Muscle of back (tissue), 13 donors: ENCODE measurements at places on chromosomes 3 and 15. TPM values are rescaled to one million over a fixed set of nuclear protein-coding genes. Genes with fewer than 3 reads are reported as not detected.

GRCh38 chr3:177410730-177411129, 213.4 kb upstream of the TBL1XR1 start:
- no peak for DNase-seq

DNA sequence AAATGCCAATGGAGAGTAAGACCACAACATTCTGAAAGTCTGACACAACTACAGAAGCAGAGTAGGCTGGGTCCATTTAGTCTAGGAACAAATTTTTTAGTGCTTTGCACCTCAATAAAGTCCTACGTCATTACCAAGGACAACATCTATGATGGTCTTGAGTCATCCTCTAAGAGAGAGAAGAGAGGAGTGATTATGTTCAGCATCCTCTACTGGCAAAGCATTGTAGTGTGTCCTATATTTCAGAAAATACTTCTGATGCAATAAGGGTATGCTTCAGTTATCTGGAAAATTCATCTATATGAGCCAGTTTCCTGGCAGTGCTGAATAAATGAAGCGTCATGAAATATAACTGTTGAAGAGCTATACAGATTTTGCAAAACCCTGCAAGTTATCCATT, 95.6 kb downstream of the P2RY1 start:
- no peak for DNase-seq

DNA sequence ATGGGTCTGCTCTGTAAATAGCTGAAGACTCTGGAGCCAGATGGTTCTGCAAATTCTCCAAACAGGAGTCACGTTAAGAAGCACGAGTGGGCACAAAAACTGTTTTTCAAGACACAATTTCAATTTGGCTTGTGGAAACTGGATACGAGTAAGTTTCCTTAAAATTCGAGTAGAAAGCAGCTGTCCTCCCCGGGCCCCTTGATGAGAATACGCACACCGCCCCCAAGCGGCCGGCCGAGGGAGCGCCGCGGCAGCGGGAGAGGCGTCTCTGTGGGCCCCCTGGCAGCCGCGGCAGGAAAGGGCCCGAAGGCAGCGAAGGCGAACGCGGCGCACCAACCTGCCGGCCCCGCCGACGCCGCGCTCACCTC, 778 bp upstream of the THBS1 start:
- peak; percentile 98 for DNase-seq

- no peak for DNase-seq
Measured at GRCh38 chr3:30233913-30234646, 372.3 kb upstream of the TGFBR2 start.

GRCh38 chr3:62968128-62968527, 92.9 kb upstream of the CADPS start:
- no peak for DNase-seq

GRCh38 chr3:129101370-129102138, 20.1 kb downstream of the RAB43 start:
- DNase-seq, result no peak

IMPG2 gene
- polyA plus RNA-seq, result 1.4 TPM
